Fibroblast of upper back skin (primary cell): ENCODE measurements at places on chromosomes 5 and 9.

- no peak for DNase-seq
These were observed 6.8 kb upstream of the C9orf152 start for GRCh38 chr9:110214586-110215355.

- DNase-seq, result no peak
These were observed 260.3 kb upstream of the SEMA6A start for GRCh38 chr5:116834796-116835515.

DNA sequence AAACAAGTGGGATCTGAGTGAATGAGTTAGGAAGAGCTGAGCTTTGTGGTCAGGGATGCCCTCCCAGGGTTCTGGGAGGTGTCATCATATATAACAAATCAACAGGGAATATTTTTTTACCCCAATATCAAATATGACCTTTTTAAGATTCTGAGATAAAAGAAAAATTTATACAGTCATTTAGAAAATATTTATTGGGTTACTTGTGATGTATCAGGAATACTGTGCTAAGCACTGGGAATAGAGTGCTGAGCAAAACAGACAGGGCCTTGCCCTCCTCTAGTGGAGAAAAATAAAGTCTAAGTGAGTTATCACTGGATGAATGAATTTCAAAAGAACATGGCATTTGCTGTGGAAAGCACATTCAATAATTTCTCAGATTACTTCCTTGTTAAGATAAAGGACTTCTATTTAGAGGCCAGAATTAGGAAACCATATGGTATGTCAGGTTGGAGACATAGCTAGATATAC, 102.9 kb downstream of the BOD1 start:
- DNase-seq, result peak; percentile 80

GRCh38 chr5:113034182-113034773, 57.7 kb downstream of the DCP2 start:
- peak; percentile 94 for DNase-seq

GRCh38 chr5:80837679-80838078, 122.5 kb upstream of the RASGRF2 start:
- no peak for DNase-seq

DNA sequence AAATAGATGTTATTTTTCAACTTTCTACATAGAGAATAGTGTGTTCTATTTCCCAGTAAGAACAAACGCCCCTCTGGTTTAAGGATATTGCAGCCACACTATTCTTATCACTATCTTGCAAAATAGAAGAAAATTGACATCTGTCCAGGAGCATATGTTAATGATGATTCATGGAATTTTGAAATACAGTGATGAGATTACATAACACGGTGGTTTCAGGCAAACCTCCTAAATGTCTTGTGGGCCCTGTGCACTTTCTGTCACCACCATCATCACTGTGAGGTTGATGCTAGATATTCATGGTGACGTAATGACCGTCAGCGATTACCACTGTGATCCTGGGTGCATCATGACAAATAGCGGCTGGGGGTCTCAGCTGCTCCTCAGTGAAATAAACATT, 48.1 kb downstream of the CFAP90 start:
- DNase-seq, result peak; percentile 10

- peak; percentile 74 for DNase-seq
These were observed 262.9 kb upstream of the PTPRD start for GRCh38 chr9:10875752-10876151.

- no peak for DNase-seq
These were observed 38.9 kb downstream of the ASTN2 start for GRCh38 chr9:117375956-117376355.

DNA sequence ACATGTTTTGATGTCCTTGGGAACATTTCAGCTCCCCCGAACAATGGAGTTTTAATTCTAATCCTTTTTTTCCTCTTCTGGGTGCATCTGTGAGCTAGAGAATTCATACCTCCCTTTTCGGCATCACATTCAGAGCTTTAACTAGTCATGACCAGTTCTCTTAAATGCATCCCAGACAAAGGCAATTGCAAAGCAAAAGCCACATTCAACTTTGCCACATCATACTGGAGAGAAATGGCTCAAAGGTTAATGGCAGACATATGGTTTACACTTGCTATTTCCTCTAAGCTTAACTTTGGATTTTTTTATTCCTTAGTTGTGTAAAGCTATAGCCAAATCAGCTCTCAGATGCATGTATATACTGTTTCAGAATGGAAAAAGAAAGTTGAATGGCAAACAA, 153.3 kb downstream of the ESM1 start:
- peak; percentile 77 for DNase-seq

GRCh38 chr9:90515510-90515909, 127.1 kb downstream of the DIRAS2 start:
- DNase-seq, result no peak

DNA sequence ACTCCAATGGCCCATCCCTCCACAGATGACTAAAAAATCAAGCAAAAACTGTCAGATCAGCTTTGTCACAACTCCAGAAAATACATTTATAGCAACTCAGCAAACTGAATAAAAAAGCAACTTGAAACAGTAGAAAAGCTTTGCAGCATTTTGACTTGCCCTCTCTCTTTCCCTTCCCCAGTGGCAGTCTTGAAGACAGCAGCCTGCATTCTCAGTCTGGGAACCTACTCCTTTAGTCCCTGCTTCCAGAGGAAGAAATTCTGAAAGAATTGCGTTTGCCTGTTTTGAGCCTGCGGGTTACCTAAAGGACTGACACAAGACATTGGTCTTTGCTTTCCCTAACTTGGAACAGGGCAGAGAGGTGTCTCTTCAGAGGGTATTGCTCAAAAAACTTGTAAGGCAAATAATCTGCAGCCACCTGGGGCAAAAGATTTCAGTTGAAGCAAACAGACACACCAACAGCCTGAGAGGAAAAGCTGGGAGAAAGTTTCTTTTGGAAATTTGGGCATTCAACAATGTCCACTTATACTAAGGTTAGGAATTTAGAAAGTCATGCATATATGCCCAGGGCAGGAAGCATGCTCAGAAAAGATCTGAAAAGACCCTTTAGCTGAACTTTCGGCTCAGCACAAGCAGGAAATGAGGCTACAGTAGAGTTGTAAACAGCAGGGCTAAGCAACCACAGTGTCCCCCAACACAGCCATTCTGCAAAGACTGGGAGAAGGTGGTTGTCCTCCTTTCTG, 15.2 kb upstream of the SLC35D2 start:
- DNase-seq, result no peak

DNA sequence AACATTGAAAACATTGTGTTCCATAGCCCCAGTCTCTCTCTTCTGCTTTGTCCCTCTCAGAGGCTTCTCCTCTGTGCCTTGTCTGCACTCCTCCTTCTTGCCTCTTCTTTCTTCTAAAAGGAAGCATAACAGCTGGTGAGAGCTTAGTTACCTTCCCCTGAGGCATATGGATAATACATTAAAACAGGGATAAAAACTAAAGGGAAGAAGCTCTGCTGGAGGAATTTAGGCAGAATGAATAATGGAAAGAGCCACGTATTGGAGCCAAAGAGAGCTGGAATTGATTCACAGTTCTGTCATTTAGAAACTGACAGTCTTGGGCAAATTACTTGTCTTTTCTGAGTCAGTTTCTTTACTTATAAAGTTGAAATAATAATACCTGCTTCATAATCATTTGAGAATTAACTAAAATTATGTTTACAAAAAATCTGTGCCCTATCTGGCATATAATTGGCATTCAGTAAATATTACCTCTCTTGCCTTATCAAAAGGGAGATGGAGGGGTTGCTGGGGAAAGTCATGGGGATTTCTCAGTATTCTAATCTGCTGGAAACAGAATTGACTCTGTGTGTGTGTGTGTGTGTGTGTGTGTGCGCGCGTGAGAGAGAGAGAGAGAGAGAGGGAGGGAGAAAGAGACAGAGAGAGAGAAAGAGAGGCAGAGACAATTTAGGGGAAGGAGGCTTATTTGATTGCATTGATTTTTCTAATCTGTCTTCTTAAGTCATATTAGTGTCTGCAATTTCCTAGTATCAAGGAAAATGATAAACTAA, 20.2 kb downstream of the ZNF474 start:
- peak; percentile 46 for DNase-seq

DNA sequence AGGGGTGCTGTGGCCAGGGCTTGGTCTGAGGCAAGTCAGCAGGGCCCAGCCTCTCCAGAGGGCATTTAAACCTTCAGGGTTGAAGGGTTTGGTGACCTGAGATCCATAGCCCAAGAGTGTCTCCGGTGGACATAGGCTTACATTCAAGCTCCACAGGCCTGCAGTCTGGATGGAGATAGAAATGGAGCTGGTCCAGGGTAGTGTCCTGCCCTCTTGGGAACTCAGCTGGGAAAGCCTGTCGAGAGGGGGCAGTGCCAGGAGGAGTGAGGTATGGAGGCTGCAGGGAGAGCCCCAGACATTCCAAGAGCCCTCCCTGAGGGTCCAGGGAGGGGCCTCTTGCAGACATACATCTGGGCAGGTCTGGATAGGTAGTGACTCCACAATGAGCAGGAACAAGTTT, 177.0 kb upstream of the MVB12B start:
- no peak for DNase-seq

- no peak for DNase-seq
These were observed 45.9 kb downstream of the PDCD1LG2 start for GRCh38 chr9:5556101-5556705.

DNA sequence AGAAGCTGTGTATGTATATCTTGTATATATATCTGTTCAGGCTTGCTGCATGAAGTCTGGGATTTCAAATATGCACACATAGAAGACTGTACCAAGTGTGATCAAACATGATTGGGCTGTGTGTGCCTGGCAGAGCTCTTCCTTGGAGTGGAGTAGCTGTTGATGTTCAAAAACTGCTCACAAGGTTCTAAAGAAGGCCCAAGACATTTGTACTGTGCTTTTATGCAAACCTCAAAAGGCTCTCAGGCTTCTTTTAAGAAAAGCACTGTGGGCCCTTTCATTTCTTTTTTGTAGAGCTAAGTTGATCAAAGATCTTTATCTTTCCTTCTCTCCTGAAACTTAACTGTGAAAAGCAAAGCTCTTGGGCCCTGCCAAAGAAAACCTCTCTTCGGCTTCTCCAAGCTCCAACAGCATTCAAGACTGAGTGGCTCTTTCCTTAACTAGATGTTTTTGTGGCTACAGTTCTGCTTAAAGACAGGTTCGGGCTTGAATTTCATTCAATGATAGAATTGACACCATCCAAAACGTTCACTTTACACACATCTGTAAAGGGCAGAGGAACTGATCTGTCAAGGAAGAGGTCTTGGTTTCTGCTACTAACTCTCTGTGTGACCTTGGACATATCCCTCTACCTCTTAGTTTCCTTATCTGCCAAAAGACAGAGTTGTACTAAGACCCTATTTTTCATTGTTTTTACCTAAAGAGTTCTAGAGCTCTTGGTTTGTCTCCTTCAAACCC, 105.8 kb upstream of the IL6ST start:
- no peak for DNase-seq

DNA sequence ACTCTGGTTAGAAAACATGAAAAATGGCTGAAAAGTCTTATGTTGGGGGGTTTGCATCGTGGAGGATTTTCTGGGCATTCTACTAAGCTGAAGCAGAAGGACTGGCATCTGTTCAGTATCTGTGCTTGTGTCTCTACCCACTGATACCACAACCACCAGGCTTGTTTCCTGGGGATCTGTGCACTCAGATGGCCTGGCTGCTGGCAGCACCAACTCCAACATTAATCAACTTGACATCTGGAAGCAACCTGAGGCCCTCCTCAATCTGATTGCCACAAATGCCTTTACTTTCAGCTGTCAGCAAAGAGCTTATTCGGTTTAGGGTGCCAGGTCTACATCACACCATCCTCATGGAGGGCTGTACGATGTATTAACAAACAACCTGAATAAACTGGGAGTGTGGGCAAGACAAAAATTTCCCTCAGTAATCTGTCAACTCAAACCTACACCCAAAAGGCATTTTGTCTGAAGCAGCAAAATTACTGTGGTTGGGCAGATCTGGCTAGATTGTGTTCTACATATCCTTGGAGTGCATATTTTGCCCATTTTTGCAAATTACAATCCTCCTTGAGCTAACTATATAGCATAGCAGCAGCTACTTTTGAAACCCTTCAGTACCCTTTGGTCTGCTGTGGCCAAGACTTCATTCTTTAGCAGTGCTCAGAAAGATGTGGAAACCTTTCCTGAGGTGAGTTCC, 74.6 kb downstream of the FOXD1 start:
- peak; percentile 88 for DNase-seq

DNA sequence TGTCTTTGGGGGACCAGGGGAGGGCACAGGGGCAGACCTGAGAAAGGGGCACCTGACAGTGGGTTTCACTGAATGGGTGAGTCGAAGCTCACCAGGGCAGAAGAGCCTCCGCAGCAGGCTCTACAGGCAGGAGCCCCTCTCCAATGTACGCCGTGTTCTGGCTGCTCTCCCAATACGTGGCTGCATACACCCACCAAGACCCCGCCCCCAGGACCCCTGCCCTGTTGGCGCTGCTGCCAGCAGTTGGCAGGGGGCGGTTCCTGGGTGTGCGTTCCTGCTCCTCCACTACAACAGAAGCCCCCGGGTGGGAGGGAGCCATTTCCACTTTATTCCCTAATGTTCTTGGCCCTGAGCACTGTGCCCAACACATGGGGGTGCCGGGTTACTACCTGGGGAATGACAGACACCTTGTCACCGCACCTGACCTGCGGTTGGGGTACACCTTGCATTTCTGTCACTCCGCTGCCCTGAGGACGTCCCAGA, 30.3 kb downstream of the SARDH start:
- no peak for DNase-seq

DNA sequence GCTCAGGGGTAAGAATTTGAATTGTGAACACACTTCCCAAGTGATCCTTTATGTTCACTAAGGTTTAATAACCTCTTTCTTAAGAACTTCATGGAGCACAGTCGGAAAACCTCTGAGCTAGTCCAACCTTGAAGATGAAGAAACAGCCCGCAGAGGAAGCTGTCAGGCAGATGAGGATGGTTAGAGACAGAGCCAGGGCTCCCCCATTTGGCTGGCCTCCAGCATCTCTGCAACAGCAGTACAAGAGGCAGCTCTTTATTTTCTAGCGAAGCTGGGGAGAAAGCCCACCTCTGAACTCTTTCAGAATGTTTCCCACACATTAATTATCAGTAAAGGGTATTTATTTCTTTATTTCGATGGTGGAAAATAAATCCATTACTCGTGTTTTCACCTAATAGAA, 350.8 kb downstream of the DMRT2 start:
- DNase-seq, result peak; percentile 1

DNA sequence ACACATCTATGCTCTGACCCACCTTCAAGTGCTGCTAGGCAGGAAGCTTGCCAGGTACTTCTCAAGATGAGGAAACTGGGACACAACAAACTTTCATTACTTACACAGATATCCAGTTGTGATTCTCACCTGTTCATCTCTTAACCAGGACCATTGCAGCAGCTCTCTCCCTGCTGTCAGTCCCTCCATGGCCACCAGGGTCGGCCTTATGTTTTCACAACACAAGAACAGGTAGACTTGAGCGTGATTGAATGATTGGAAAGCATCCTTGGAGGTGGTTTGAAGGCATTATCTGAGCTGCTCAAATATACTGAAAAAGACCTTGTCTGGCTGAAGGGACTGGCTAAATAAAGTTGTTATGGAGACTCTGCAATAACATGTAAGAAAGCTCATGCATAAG, 94.4 kb downstream of the MTREX start:
- DNase-seq, result no peak

GRCh38 chr5:159440968-159441367, 110.7 kb upstream of the IL12B start:
- DNase-seq, result no peak

GRCh38 chr5:82257729-82258128, 20.4 kb downstream of the RPS23 start:
- no peak for DNase-seq

- DNase-seq, result no peak
These were observed 80.3 kb downstream of the RXRA start for GRCh38 chr9:134406366-134407120.

GRCh38 chr5:169803077-169803981, 166.3 kb downstream of the DOCK2 start:
- DNase-seq, result peak; percentile 99
